ENCODE measurements at places on chromosomes 13 and 19.

DNA sequence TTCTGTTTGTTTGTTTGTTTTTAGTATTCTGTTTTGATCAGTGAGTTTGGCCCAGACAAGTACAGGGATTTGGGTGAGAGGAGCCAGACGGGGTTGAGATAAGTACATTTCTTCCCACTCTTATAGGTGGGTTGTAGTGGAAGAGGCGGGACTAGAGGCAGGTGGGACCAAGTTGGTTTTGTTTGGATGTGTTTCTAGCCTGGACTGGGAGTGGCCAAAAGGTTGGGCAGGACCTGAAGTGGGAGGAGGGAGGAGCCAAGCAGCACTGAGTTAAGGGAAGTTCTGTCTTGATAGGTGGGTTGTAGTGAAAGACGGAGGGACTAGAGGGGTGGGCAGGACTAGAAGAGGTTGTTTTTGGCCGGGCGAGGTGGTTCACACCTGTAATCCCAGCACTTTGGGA lies 9.0 kb downstream of the DNASE2 start:
- no peak for DNase-seq

GRCh38 chr13:60931858-60932546 lies 483.6 kb downstream of the PCDH20 start:
- DNase-seq: no peak

DNA sequence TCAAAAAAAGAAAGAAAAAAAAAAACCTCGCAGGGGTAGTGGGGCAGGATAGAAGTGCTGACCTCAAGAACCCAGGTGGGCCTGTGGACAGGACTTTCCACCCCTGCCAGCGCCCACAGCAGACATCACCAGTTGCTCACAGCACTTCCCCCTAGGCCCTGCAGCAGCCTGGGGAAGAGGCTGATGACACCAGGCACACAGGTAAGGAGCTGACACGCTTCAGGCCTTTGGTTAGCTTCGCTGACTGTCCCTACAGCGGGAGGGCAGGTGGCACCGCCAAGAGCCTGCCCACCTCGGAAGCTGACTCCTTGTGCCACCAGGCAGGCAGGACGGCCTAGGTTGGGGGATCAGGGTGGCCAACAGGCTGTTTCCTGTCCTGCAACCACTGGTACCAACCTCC lies 8.9 kb downstream of the LONP1 start:
- DNase-seq: no peak

DNA sequence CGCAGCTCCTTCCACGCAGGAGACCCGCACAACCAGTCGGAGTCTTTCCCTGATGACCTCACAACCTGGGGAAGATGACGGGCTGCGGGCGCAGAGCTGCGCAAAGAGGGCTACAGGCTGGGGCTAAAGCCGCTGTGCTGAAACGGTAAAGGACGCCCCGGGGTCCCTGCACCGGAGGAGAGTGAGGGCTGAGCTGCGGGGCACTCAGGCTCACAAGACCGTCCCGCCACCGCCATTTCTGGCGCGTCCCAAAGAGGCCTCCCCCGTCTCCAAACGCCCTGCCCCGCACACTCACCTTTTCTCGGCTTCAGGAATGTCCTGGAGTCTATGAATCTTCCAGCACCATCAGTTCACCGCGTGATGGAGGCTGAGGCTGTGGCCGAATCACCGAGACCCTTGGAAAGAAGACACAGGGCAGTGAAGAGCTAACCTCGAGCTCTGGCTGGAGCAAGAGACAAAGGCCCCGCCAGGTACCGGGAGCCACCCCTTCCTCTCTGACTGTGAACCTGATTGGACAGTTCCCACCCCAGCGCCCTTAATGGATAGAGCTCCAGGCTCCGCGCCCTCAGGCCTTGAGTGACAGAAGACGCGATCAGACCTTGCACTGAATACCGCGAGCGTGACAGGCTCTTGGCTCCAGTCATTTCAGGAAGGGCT lies 41.8 kb upstream of the ZNF429 start:
- no peak for DNase-seq

DNA sequence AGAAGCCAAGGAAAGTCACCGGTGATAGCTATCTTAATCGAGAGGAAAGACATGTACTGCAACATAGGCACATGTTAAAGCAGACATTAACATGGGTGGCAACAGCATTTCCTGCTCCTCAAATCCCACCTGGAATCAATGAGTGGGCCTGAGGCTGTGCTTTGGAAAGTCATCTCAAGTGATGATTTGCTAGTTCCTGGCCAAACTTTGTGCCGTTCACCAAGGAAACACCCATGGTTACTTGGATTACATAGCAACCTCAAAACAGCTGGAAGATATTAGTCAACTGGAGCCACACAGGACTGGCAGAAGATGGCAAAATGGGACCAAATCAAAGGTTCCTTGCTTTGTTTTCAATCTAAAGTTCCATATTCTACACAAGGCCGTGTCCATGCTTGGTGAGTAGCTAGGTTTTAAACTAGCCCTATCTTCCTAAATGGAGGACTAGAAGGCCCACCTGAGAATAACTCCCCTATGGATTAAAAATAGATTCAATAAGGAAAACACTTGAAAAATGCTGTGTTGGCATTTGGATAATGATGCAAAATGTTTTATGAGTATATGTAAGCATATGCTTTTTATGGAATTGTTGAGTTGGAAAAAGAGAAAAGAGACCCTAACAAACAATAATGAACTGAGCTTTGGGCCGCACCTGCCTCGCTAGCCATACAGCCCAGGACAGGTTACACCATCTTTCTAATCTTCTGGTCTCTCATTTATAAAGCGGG lies 144.5 kb downstream of the RGCC start:
- DNase-seq: peak; percentile 93

- no peak for DNase-seq
These were observed 144.8 kb downstream of the PDS5B start for GRCh38 chr13:32731074-32731473.

DNA sequence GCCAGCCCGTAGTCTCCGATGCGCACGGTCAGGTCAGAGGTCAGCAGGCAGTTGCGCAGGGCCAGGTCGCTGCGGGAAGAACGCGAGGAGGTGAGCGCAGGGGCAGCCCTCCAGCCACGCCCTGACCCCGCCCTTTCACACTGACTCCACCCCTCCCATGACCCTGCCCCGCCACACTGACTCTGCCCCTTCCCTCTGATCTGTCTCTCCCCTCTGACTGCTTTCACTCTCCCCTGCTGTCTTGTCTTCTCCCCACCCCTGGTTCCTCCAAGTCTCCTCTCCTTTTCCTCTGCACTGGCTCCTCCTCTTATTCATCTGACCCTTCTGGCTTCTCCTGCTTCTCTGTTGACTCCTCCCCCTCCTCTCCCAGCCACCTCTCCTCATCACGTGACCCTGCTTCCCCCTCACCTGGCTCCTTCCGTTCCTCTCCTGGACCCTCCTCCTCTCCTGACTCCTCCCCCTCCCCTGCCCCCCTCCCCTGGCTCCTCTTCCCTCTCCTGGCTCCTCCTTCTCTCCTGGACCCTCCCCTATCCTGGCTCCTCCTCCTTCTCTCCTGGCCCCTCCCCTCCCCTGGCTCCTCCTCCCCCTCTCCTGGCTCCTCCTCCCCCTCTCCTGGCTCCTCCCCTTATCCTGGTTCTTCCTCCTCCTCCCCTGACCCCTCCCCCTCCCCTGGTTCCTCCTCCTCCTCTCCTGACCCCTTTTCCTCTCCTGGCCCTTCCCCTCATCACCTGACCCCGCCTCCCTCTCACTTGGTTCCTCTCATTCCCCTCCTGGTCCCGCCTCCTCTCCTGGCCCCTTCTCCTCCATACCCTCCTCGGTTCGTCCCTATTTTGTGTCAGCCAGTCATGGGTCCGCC lies 9.9 kb downstream of the LMTK3 start:
- DNase-seq: no peak

DNA sequence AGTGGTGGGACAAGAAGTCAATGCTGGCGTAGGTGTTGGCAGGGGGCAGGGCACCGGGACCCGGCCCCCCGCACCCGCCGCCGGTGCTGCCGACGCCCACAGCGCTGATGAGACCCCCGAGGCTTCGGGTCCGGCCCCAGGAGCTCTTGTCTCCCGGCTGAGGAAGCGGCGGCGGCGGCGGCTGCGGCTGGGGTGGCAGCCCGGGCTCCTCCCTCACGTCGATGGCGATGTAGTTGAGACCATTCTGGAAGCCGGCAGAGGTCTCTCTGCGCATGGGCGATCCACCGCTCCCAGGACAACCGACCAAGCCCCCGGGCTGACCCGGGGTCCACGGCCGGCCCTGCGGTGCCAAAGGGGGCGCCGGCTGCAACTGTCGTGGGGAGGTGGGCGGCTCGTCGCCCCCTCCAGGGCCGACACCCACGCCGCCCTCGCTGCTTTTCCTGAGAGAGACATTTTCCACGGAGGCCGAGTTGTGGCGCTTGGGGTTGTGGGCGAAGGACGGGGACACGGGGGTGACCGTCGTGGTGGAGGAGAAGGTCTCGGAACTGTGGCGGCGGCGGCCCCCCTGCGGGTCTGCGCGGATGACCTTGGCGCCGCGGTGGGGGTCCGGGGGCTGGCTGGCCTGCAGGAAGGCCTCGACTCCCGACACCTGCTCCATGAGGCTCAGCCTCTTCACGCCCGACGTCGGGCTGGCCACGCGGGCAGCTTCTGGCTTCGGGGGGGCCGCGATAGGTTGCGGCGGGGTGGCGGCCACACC lies 4.1 kb downstream of the IRS2 start:
- DNase-seq: no peak

- peak; percentile 48 for DNase-seq
These were observed 38.7 kb upstream of the C1QTNF9 start for GRCh38 chr13:24270639-24271141.

DNA sequence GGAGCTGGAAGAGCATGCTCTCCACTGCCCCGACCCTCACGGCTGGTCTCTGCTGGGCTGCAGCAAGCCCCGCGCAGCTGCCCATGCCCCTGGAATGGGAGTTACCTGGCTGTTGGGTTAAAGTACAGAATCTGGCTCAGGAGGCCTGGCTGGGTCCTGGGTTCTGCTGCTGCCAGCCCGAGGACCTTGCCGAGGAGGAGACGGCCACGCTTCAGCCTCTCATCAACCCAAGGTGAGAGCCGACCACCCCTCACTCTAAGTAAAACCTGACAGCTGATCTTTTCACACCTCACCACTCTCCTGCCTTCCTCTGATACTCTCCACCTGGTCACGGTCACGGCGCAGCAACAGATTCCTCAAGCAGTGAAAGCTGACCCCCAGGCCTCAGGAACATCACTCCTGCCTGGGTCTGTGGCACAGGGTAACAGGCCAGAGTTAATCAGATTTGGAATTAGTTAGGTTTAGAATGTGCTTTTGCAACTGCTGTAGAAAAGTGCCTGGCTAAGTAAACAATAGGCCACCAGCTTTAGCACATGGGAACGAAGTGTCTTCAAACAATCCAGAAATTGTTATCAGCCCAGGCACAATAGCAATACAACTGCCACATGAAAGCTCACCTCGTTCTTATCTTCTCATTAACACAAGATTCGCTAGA lies 20.5 kb downstream of the RAB20 start:
- no peak for DNase-seq

GRCh38 chr19:18090545-18091216 lies 3.9 kb upstream of the IL12RB1 start:
- DNase-seq: no peak

GRCh38 chr13:27919934-27920676 lies at the start of gene PDX1:
Gene PDX1 (plus strand): TSS chr13:27920000. CDS start chr13:27920139, 139 bp downstream.
- peak; percentile 1 for DNase-seq

GRCh38 chr19:34244611-34245299 lies 9.6 kb upstream of the GARRE1 start:
- DNase-seq: peak; percentile 28

- DNase-seq: no peak
These were observed 98.9 kb upstream of the SIAH3 start for GRCh38 chr13:45950386-45951000.

DNA sequence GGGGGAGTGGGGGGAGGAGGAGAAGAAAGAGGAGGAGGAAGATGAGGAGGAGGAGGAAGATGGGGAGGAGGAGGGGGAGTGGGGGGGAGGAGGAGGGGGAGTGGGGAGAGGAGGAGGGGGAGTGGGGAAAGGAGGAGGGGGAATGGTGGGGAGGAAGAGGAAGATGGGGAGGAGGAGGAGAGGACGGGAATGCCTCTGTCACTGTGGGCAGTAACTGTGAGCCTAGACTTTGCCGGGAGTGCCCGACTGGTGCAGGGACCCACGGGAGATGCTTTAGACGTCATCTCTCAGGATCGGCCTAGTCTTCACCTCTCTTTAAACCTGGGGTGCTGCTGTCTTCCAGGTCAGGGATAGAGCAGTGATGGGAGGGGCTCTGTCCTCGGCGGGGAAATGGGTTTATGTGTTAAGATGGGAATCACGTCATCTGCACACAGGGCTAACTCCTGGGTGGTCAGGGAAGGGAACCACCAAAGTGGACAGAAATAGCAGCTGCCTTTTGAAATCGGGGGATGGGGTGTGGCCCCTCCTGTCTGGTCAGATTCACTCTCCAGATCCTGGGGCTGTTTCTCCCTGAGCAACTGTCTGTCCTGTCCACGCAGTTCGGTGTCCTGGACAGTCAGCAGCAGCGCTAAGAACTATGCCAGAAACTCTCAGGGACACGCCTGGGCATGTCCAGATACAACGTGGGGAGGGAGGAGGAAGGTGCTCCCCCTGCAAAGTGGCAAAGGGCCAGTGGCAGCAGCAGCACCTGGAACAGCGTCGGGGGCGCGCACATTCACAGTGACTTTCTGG lies 26.9 kb downstream of the GAS6 start:
- peak; percentile 96 for DNase-seq

- no peak for DNase-seq
These were observed 68.1 kb upstream of the SOX21 start for GRCh38 chr13:94780421-94780820.

DNA sequence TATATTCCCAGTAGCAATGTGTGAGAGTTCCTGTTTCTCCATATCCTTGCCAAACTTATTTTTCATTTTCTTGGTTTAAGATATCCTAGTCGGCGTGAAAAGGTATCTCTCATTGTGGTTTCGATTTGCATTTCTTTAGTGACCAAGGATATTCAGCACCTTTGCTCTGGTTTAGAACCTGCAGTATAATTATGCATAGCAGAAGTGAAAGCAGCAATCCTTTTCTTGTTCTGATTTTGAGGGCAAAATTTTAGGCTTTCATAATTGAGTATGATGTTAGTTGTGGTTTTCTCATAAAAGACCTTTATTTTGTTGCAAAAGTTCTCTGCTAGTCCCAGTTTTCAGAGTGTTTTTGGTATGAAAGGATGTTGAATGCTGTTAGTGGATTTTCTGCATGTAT lies 491.0 kb downstream of the FGF9 start:
- no peak for DNase-seq

DNA sequence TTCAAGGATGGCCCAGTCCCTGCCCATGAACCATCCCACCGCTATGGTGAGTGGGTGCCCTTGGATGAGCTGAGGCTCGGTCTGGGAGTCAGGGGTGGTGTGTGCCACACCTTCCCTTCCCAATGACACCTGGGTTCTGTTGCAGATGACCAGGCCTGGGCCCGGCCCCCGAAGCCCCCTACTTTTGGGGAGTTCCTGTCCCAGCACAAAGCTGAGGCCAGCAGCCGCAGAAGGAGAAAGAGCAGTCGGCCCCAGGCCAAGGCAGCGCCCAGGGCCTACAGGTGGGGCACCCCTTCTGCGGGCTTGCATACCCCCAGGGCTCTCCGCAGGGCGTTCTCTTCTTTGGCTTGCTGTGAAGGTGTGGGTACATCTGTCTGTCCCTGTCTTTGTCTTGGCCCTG lies 4.3 kb upstream of the INAFM1 start:
- no peak for DNase-seq

GRCh38 chr19:44848812-44849447 lies 2.8 kb downstream of the NECTIN2 start:
- DNase-seq: no peak

Measured in AG10803 (cell line).